Muscle of leg (tissue), 16 donors: ENCODE measurements at places on chromosomes 13 and 19. TPM values are rescaled to one million over a fixed set of nuclear protein-coding genes. Genes with fewer than 3 reads are reported as not detected.

Gene RFPL4A
- 0.62 TPM for total RNA-seq

Gene CLEC4M
- total RNA-seq, result not detected

Gene BCAM
- total RNA-seq, result 81.6 TPM

Gene PRX
- 7.7 TPM for total RNA-seq

Gene MYBPC2
- total RNA-seq, result 49.8 TPM
